Fibroblast of skin of left biceps (primary cell): ENCODE measurements at places on chromosomes 3 and 15.

DNA sequence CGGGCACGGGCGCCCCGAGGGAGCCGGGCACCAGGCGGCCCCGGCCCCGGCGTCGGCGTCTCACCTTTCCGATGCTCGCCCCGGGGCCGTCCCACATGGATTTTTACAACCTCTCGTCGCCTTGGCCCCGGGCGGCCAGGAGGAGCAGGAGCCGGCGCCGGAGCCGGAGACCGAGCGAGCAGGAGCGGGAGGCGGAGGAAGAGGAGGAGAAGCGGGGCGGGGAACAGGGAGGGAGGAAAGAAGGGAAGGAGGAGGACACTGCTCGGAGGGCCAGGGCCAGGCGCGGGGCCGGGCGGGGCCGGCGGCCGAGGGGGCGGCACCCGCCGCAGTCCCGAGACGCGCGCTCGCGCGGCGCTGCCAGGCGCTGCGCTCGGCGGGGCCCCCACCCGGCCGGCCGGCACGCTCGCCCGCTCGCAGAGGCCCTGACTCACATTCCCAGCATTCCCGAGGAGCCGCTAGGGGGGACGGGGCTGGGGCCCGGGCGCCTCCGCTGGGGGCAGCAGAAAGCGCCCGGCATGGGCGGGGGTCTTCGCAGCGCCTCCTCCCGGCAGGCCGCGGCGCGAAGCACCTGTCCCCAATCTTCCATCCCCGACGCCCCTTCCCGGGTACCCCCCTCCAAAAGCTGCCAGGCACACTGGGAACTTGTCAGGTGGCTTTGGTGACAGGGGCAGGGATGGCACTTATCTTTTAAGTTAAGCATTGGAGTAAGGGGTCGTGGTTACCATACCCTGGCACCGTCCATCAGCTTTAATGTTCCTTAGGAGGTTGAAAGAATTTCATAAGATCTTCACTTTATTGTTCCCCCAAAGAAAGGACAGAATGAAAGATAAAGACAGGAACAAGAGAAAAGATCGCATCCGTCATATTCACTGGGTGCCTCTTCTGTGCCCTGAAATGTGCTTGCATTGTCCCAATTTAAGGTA is at the start of gene ERC2:
ERC2 (minus strand) TSS at position 284 of the 923 bp plus-strand sequence.
- DNase-seq, result no peak

DNA sequence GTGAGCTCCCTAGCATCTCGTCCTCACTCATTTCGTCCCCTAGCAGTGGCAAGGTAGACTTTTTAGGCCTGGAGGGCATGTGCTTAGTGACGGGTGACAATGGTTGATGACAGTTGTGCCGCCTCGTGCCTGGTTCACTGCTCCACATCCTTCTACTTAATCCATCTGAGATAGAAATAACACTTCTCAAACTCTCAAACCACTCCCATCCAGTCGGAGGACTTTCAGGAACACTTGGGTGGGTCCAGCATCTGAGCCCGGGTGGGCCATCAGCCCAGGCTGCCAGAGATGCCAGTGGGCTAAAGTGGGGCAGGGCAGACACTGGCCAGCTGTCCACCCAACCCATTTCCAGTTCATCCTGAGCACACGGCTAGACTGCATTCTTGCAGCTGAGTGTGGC is 79.7 kb upstream of the SMAD3 start:
- no peak for DNase-seq

DNA sequence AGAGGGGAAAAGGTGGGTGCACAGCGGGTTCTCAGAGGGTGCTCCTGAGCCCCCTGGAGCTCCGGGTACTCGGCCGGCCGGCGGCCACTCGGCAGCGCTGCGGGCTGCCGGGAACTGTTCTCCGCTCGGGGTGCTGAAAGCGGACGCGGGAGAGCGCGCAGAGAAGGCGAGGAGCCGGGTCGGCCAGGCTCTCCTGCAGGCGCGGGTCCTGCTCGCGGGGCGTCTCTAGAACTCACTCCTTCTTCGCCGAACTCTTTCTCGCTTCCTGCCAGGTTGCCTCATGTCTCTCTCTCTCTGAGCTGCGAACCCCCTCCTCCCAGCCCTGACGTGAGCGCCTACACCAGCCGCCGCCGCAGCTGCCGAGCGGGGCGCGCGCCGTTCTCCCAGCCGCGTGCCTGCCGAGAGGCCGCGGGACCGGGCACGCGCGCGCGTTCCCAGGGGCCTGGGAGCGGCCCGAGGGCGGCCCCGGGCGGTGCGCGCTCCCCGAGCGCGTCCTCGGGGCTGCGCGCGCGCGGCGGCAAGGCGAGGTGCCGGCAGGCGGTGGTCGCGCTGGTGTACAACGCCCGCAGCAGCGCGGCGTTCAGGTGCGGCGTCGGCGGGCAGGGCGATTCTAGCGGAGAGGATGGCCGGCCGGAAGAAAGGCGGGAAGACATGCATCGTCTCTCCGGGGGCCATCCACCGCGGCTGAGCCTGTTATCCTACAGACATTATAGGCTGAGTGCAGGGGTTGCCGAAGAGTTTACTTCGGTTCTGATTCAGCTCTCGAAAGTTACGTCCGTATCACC is at the start of gene PEX5L:
PEX5L (minus strand) TSS at position 267 of the 785 bp plus-strand sequence. CDS start 338 bp downstream, outside the sequence.
- no peak for DNase-seq

DNA sequence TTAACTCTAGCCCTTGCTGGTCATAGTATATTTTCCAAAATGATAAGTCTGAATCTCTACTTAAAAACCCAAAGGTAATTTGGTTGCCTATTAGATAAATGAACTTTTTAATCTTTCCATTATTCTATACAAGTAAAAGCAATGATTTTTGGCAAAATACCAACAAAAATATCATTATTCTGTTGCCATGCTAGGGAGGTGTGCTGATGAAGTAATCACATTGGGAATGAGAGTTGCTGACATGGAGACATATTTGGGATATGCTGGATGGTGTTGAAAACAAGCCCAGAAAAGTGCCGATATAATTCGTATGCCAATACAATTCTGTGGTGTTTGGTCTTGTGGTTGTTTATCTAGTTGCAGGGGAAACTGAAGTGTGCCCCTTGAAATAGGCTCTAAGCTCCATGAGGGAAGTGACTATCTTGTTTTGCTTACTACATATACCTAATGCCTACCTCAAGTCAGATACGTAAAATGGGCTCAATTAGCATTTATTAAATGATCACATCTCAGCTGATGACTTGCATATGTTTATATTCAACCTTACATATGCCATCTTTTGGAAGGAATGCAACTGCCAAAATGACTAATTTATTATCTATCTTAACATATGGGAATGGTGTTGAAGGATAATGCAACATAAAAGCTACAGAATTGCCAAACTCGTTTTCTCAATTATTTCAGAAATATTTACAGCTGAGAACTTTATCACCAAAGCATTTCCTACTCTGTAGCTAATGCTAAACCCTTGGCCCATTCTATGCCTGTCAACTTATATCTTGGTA is 5.8 kb downstream of the TOPBP1 start:
- DNase-seq, result no peak

DNA sequence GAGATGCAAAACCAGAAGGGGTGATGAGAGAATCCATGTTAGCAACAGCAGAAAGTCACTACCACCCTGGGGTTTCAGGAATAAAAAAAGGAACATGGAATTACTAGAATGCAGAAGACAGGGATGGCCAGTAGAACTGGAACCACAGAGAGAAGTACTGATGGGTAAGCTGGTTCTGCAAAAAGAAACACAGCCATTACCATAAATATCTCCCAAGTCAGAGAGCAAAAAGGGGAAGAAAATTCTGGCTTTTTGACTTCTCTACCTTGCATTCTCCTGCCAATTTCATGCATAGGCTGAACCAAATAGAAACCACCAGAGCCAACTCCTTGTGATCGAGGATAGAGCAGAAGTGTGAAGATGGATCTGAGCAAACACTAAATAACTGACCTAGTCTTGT is 550.4 kb upstream of the NAALADL2 start:
- no peak for DNase-seq

- DNase-seq, result peak; percentile 79
Measured at GRCh38 chr3:64398476-64398875, 173.2 kb upstream of the PRICKLE2 start.

DNA sequence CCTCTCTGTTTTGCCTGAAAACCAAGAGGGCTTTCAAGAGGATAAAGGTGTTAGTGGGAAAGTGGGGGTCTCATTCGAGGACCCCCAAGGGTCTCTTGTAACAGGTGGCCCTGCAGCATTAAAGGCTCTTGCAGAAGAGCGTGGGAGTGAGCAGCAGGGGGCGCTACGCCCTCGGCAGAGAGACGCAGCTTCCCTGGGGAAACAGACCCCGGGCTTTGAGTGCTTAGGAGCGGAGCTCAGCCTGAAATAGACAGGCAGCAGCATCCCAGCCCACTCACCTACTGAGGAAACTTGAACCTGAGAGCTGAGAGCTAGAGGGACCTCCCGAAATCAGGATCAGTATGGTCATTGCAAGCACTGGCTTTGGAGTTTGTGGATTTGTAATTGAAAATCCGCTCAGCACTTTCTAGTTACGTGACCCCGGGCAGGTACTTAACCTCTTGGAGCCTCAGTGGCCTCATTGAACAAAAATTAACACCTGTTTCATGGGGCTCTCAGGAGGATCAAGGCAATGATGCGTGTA is 25.7 kb downstream of the RPLP1 start:
- no peak for DNase-seq

DNA sequence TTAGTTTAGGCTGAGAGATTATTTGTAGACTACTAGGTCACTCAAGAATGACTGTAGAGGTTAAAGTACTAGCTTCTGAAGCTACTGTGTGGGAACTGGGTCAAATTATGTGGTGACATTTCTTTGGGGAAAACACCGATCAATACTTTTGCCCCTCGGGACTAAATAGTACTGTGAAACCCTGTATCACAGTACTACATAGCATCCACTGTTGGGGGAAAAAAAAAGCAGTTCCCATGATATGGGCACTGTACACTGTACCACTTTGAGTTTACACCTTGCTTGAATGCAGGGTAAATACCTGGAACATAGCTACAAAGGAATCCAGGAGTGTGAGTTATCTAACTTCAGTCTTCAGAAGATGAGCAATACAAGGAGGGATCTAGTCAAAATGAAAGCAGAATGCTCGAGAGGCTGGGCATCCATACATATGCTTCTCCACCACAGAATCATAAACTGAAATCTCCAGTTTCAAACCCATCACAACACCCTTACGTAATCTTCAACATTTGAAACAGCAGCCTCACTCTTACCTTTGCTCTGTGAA is 311.4 kb downstream of the UNC13C start:
- no peak for DNase-seq

DNA sequence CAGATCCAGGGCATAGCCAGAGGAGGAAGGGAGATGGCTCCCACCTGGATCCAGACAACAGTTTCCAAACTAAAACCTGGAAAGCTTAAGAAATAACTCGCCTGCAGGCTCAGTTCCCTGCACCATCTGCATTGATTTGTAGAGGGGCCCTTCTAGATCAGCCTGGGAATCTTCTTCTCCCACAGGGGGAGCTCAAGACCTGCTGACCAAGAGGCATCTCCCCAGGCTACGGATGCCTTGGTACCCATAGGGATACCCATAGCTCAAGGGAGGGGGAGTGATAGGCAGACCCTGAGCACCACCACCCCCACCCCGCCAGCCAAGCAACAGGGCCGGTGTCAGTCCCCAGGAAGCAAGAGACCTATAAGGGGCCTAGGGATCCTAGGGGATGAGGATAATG is 28.0 kb upstream of the DCLK3 start:
- DNase-seq, result no peak

DNA sequence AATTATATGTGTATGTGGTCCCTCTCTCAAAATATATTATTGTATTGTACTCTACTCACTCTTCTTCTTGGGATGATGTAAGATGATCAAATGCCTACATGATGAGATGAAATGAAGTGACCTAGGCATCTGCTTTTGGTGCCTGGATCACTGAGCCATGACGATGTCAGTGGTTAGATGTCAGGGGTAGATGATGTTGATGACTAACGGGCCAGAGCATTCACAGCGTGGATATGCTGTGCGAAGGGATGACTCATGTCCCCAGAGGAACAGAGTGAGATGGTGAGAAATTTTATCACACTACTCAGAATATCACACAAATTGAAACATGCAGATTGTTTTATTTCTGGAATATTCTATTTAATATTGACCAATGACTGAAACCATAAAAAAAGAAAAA is 233.9 kb upstream of the CADM2 start:
- peak; percentile 74 for DNase-seq

GRCh38 chr15:69756440-69756839 is 303.8 kb downstream of the RPLP1 start:
- no peak for DNase-seq

DNA sequence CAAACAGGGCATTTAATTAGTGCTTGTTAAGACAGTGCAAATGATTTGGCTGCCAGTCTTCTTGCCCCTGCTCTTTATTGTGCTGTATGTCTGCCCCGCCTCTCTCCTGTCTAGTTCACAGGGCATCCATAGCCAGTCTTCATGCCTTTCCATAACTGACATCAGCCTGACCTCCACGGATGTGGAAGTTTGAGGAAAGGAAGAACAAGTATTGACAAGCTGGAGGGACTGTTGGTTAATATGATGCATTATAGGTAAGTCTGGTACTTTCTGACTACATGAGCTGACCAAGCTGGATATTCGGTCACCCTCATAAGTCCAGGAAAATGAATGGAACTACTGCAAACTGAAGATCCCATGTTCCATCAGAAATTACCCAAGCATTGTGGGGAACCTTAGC is 325.9 kb downstream of the TIGIT start:
- DNase-seq, result no peak

DNA sequence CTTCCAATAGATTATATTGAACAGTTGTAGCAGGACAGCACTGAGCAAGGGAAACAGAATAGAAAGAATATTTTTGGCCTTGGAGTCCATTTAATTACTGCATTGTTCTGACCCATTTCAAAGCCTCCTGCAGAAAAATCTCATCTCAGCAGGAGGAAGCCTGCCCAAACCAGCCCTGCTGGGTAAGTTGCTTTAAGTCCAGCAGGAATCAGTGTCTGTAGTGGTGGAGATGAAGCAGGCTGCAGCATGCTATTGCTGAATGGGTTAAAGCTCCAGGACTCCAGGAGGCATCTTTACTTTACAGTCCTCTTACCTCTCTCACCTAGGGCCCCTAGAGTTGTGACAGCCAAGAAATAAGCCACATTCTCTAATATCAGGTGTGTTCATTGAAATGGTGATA is 380.3 kb upstream of the THBS1 start:
- no peak for DNase-seq

DNA sequence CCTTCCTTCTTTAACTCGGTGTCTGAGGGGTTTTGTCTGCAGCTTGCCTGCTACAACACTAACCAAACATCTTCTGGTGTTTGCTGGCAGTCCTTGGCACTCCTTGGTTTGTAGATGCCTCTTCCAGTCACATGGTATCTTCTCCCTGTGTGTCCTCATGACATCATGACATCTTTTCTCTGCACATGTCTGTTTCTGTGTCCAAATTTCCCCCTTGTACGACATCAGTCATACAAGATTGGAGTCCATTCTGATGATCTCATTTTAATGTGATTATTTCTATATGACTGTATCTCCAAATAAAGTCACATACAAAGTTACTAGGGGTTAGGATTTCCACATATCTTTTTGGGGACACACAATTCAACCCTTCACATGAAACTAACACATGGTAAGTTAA is 152.3 kb upstream of the LRRN1 start:
- no peak for DNase-seq
